Neural progenitor cell (in vitro differentiated cells): ENCODE measurements at places on chromosomes 3 and 15. TPM values are rescaled to one million over a fixed set of nuclear protein-coding genes. Genes with fewer than 3 reads are reported as not detected.

Gene UMPS
- total RNA-seq = 42.2 and 47.6 TPM in 2 replicates

Gene CSTA
- not detected in 2 replicates for total RNA-seq

Gene RAP2B
- total RNA-seq = 15.9 and 18.1 TPM in 2 replicates

Gene CYP1A2
- total RNA-seq = not detected in 2 replicates

Gene FANCD2
- 85.0 and 117 TPM in 2 replicates for total RNA-seq

Gene HRG
- total RNA-seq = not detected in 2 replicates

Gene PYGO1
- total RNA-seq = 8.6 and 9.3 TPM in 2 replicates

Gene RYR3
- 2.1 and 4.4 TPM in 2 replicates for total RNA-seq

Gene MUSTN1
- total RNA-seq = 2.0 and 10.8 TPM in 2 replicates

DNA sequence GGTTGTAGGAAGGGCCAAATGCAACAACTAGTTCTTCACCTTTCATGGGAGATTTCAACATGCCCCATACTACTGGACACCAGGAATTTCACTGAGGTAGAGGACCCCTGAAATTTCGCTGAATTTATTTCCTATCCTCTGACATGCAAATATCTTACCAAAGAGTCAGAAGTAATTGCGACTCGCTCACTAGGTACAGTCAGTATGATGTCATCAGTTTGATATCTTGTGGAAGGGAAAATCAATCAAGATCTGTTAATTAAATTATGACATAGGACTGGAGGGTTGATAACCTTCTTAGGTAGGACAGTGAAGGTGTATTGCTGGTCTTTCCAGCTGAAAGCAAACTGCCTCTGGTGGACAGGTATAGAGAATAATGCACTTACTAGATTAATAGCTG, 74.9 kb upstream of the TNIK start:
- DNase-seq = no peak
- H3K27ac ChIP-seq = no peak overlapping the region
- no peaks in the 10 kb centered on the region for H3K27me3 ChIP-seq
- no peak overlapping the region for H3K4me3 ChIP-seq
- no peaks in the 10 kb centered on the region for H3K36me3 ChIP-seq
- H3K4me1 ChIP-seq = no peaks in the 10 kb centered on the region

GRCh38 chr3:150223558-150223957, 184.5 kb upstream of the TSC22D2 start:
- peaks cover 20% of the 10 kb centered on the region for H3K4me1 ChIP-seq
- H3K27ac ChIP-seq = no peak overlapping the region
- peaks cover 12% of the 10 kb centered on the region for H3K27me3 ChIP-seq
- DNase-seq = no peak
- H3K4me3 ChIP-seq = no peak overlapping the region
- no peaks in the 10 kb centered on the region for H3K36me3 ChIP-seq

GRCh38 chr3:167406876-167407492, 26.9 kb upstream of the ZBBX start:
- no peaks in the 10 kb centered on the region for H3K36me3 ChIP-seq
- H3K27me3 ChIP-seq = no peaks in the 10 kb centered on the region
- H3K27ac ChIP-seq = no peak overlapping the region
- H3K4me3 ChIP-seq = no peak overlapping the region
- H3K4me1 ChIP-seq = no peaks in the 10 kb centered on the region

- H3K27ac ChIP-seq = no peak overlapping the region
- no peak overlapping the region for H3K4me3 ChIP-seq
- no peaks in the 10 kb centered on the region for H3K27me3 ChIP-seq
- H3K36me3 ChIP-seq = no peaks in the 10 kb centered on the region
Measured at GRCh38 chr3:154970797-154971196, 109.3 kb upstream of the MME start.

GRCh38 chr3:182201456-182202168, 489.9 kb downstream of the SOX2 start:
- no peaks in the 10 kb centered on the region for H3K27me3 ChIP-seq
- DNase-seq = no peak
- no peaks in the 10 kb centered on the region for H3K36me3 ChIP-seq
- no peak overlapping the region for H3K4me3 ChIP-seq
- H3K4me1 ChIP-seq = peaks cover 20% of the 10 kb centered on the region
- no peak overlapping the region for H3K27ac ChIP-seq

GRCh38 chr3:53753518-53754183, 92.6 kb downstream of the CHDH start:
- no peaks in the 10 kb centered on the region for H3K36me3 ChIP-seq
- no peaks in the 10 kb centered on the region for H3K4me1 ChIP-seq
- H3K4me3 ChIP-seq = no peak overlapping the region

DNA sequence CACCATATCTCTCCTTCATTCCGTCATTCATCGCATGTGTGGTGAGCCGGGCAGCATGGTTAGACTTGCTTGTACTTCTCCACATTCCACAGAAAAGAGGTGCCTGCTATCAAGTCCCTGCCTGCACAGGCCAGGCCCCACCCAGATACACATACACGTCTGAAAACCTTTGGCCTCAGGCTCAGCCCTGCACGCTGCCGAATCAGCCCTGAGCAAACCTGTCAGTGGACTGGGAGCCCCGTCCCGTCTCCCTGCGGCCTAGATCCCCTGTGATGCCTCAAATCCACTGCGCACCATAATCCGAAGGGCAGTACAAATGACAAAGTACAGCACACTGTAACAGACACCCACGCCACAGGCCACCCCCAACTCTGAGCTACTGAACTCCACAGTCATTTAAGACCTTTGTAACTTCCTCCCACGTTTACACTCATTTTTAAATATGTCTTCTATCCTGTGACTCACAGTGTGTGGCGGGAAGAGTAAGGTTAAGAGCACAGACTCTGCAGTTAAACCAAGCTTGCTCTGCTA, 67.1 kb downstream of the MB21D2 start:
- H3K4me3 ChIP-seq = no peak overlapping the region
- H3K27ac ChIP-seq = no peak overlapping the region
- no peaks in the 10 kb centered on the region for H3K36me3 ChIP-seq
- DNase-seq = no peak
- no peaks in the 10 kb centered on the region for H3K27me3 ChIP-seq

DNA sequence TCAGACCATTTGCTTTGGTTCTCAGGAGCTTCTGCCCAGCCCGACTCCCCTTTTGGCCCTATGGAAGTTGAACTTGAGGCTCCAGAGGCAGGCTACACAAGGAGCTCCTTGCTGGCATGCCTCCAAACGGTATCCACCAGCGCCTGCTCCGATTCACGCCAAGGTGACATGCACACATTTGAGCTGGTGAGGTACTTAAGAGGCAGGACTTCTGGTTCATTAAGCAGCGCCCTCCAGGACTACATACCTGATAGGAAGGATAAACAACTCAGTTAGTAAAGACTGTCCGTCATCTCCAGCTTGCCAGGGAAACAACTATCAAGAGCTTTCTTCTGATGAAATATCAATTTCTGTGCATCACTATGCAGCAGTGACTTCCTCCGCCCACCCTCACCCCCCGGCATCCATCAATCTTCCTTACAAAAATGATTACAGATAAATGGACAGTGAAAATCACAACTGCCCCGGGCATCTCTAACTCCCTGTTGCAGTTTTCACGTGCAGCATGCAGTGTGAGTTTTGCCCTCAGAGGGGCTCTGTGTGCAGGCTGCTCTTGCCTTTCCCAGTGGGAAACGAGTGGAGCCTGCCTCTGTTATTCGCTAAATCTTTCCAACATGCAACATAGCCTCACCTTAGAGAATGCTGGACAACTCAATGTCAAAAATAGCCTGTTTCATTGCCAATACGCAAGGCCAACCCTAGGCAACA, 122.9 kb downstream of the ARRDC4 start:
- no peaks in the 10 kb centered on the region for H3K36me3 ChIP-seq
- DNase-seq = peak; percentile 22
- H3K27ac ChIP-seq = no peak overlapping the region
- H3K4me3 ChIP-seq = no peak overlapping the region

GRCh38 chr3:50170689-50171088, 15.6 kb downstream of the SEMA3F start:
- H3K4me3 ChIP-seq = no peak overlapping the region
- H3K27me3 ChIP-seq = no peaks in the 10 kb centered on the region
- H3K27ac ChIP-seq = no peak overlapping the region
- H3K36me3 ChIP-seq = no peaks in the 10 kb centered on the region
- no peak for DNase-seq
- H3K4me1 ChIP-seq = peaks cover 55% of the 10 kb centered on the region

GRCh38 chr15:60479361-60480110, 594 bp upstream of the ICE2 start:
- peaks cover 11% of the 10 kb centered on the region for H3K36me3 ChIP-seq
- no peak overlapping the region for H3K27ac ChIP-seq
- H3K4me1 ChIP-seq = peaks cover 19% of the 10 kb centered on the region
- H3K27me3 ChIP-seq = no peaks in the 10 kb centered on the region
- H3K4me3 ChIP-seq = peak overlapping the region; percentile 82

- H3K27ac ChIP-seq = no peak overlapping the region
- no peaks in the 10 kb centered on the region for H3K36me3 ChIP-seq
- H3K27me3 ChIP-seq = no peaks in the 10 kb centered on the region
- DNase-seq = no peak
- H3K4me1 ChIP-seq = no peaks in the 10 kb centered on the region
Measured at GRCh38 chr3:1269808-1270207, 177.0 kb downstream of the CNTN6 start.

DNA sequence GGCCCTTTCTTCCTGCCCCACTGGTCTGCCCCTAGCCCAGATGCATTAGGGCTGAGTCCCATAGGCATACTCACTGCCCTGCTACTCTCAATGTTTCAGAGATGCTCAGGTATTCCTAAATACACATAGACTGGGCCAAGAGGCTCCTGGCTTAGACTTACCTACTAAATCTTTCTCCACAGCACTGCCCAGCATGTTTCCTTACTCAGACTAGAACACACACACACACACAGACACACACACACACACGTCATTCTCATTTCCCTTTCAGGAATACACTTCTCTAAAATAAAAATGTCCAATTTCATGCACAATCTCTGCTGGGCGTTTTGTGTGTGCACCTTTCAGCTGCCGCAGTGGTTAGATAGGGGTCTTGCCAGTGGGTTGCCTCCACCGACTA, 175.7 kb downstream of the FAM43A start:
- DNase-seq = no peak
- no peaks in the 10 kb centered on the region for H3K4me1 ChIP-seq
- H3K27ac ChIP-seq = no peak overlapping the region
- no peak overlapping the region for H3K4me3 ChIP-seq

DNA sequence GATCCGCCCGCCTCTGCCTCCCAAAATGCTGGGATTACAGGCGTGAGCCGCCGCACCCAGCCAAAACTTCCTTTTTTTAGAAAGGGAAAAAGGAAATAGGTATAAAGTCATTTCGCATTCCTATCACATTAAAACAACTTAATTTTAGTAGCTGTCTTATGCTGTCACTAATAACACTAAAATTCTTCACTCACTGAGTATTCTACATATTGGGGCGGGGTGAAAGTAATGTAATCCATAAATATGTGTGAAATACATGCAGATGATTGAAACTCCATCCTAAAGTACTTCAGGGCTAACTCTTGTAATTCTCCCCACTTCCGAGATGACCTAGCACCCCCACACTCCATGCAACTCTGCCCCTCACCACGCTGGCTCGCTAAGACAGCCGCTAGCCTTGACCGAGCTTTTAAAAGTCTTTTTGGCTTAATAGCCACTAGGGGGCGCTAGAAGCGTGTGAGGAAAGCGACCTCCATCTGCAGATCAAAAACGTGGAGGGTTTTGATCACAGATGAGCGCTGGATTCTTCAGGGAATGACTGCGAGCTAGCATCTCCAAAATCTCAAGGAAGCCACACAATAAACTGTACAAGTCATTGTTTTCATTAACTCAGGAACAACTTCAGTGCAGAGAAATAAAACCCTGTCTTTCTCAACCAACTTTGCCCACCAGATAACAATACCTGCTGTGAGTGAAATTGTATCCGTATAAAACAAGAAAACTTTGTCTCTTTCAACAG, 129.3 kb upstream of the IGF1R start:
- H3K27me3 ChIP-seq = no peaks in the 10 kb centered on the region
- DNase-seq = peak; percentile 90
- H3K4me3 ChIP-seq = no peak overlapping the region
- H3K36me3 ChIP-seq = no peaks in the 10 kb centered on the region

- no peaks in the 10 kb centered on the region for H3K27me3 ChIP-seq
- DNase-seq = no peak
- H3K4me3 ChIP-seq = no peak overlapping the region
- H3K27ac ChIP-seq = no peak overlapping the region
- no peaks in the 10 kb centered on the region for H3K4me1 ChIP-seq
Measured at GRCh38 chr3:16824081-16824696, 60.6 kb upstream of the PLCL2 start.

GRCh38 chr15:63246691-63247469, 30.5 kb upstream of the APH1B start:
- H3K27me3 ChIP-seq = no peaks in the 10 kb centered on the region
- no peak overlapping the region for H3K27ac ChIP-seq
- DNase-seq = no peak
- H3K4me3 ChIP-seq = no peak overlapping the region
- H3K36me3 ChIP-seq = no peaks in the 10 kb centered on the region

DNA sequence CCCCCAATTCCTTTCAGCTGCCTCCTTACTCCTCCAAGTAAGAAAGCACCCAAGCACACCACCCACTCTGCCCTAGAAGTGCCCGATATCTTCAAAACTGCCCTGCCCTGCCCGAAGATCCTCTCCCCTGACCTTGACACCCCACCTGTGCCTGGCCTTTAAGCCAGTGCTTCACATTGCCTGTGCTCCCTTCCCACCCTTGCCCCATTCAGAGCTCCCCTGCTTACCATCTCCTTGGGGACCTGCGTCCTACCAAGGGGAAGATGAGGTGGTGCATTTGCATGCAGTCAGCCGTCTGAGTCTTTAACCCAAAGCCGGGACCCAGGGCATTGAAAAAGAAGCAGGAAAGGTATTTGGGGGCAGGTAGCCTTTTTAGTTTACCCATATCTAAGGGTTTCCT, 73.5 kb upstream of the SLCO3A1 start:
- H3K27me3 ChIP-seq = no peaks in the 10 kb centered on the region
- DNase-seq = no peak
- no peak overlapping the region for H3K27ac ChIP-seq

- DNase-seq = no peak
- no peaks in the 10 kb centered on the region for H3K4me1 ChIP-seq
- H3K36me3 ChIP-seq = no peaks in the 10 kb centered on the region
- H3K27me3 ChIP-seq = no peaks in the 10 kb centered on the region
- H3K27ac ChIP-seq = no peak overlapping the region
Measured at GRCh38 chr15:100277087-100277855, 64.5 kb downstream of the ADAMTS17 start.

DNA sequence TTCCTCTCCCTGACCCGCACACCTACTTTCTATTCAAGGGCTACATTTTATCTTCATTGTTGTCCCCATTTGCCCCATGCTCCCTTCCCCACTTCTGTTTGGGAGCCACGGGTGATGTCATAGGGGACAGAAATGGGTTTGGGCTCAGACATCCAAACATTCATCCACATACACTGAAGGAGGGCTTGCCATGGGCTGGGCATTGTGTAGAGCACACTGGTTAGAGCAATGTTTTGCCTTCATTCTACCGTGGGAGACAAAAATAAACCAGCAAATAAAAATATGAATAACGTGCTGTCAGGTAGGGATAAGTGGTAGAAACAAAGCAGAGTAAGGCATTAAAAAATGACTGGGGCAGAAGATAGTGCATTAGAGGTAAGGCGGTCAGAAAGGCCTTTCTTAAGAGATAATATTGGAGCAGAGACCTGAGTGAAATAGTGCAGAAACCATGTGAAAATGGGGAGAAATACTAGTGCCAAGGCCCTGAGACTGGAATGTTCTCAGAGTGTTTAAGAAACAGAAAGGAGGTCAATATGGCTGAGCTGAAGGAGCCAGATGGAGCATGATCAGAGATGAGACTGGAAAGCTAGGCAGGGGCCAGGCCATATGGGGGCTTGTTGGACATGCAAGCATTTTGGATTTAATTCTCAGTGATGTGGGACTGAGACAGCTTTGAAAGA, 40.9 kb upstream of the CLSTN2 start:
- no peaks in the 10 kb centered on the region for H3K4me1 ChIP-seq
- no peaks in the 10 kb centered on the region for H3K36me3 ChIP-seq
- no peak overlapping the region for H3K4me3 ChIP-seq
- no peak overlapping the region for H3K27ac ChIP-seq
- no peak for DNase-seq
- no peaks in the 10 kb centered on the region for H3K27me3 ChIP-seq
